ENCODE measurements at places on chromosomes 1 and 21.

DNA sequence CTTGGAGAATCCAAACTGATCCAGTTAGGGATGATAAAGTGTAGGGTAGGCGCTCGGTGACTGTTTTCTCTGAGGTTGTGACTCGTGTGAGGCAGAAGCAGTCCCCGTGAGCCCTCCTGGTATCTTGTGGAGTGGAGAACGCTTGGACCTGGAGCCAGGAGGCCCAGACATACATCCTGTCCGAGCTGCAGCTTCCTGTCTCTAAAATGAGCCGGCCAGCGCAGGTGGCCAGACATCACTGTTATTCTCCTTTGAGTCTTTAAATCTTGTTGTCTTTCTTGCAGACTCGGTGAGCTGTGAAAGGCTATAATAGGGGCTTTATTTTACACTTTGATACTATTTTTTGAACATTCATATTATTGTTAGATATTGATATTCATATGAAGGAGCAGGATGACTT is 12.3 kb downstream of the PCSK9 start:
- no peak for DNase-seq

DNA sequence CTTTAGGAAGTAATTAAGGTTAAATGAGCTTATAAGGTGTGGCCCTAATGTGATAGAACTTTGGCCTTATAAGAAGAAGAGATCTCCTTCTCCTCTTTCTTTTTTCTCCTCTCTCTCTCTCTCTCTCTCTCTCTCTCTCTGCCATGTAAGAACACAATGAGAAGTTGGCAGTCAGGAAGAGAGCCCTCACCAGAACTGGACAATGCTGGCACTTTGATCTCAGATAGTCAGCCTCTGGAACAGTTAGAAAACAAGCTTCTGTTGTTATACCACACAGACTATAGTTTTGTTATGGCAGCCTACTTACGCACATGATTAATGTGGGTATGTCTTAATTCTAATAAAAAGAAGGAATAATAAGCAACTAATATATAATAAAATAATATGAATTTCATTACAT is 444.2 kb upstream of the LRRC7 start:
- DNase-seq: no peak

- no peak for DNase-seq
Measured at GRCh38 chr21:27424601-27425000, 457.7 kb upstream of the ADAMTS5 start.

DNA sequence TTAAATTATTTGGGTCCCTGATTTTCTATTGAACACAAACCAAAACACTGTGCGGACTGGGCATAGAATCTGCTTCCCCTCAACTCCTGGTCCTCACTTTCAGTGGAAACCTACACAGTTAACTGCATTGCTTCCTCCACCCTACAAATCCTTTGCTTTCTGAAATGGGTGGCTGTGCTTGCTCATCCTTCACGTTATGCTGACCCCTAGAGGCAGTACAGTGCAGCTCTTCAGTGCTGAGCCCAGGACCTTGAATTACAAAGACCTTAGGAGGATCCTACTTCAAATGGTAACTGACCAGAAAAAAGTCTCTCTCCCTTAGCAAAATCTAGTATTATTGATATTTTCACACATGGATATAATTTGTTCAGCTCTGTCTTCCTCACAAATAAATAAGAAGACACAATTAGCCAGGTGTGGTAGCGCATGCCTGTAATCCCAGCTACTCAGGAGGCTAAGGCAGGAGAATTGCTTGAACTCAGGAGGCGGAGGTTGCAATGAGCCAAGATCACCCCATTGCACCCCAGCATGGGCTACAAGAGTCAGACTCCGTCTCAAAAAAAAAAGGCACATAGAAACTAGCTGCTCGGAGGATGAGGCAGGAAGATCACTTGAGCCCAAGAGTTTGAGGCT is 63.4 kb upstream of the L1TD1 start:
- DNase-seq: no peak

DNA sequence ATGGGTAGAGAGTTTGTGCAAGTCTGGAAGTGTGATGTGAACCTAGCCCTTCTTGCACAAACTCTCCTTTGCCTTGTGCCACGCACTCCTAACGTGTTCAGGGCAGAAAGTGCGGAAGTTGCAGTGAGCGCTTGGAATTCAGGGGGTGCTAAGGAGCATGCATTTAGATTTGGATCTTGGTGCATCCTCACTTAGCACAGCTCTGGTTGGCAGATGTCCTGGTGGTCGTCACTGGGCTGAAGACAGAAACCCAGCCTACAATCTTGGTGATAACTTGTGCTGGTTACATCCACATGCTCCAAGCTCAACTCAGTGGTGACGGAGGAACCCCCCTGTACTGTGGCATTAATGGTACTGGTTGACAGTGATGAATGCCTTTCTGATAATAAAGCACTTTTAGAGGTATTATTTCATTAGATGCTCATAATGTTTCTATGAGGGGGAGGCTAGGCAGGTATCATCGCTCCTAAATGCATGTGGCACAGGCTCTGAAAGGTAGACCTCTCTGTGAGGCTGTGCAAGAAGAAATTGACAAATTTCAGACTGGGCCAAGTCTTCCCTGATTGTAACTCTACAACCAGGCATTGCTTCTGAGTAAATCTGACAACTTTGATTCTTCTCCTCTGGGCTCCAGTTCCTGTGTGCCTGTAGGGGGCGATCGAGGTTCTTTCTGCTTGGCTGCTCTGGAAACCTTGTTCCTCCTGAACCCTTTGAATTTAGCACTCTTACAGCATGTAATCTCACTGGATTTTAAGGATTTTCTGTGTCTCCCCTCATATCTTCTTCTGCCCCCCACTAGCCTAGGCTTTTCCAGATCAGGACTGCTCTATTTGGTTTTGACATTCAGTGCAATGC is 40.6 kb downstream of the MAPKAPK2 start:
- no peak for DNase-seq

DNA sequence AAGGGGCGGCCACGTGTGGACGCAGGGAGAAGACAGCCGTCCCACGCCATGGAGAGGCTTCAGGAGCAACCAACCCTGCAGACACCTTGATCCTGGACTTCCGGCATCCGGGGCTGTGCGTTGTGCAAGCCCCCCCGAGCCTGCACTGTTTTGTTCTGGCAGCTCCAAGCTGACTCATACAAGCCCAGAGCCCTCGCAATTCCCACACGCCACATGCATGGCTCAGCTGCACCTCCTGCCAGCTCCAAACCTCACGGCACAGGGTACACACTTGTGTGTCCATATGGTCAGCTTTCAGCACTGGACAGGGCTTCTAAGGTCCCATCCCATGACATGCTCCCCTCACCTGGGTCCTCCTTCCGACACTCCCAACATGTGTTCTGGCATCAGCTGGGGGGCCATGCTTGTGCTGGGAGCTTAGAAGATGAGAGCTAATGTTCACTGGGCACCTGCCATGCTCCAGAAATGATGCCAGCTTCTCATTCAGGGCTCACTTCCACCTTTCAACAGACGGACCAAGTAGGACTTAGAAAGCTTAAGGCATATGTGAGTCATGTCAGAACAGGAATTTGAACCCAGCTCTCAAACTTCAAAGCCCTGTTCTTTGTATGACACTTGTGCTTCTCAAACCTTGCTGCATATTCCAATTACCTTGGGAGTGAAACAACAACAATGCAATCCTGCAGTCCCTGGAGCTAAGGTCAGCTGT is 137.3 kb downstream of the PGBD5 start:
- DNase-seq: no peak

GRCh38 chr1:47388891-47389238 is 27.2 kb upstream of the FOXE3 start:
- DNase-seq: no peak
